ENCODE measurements at places on chromosomes 16 and 17.

- no peak for DNase-seq
Measured at GRCh38 chr16:27374221-27374803, 27.7 kb upstream of the IL21R start.

DNA sequence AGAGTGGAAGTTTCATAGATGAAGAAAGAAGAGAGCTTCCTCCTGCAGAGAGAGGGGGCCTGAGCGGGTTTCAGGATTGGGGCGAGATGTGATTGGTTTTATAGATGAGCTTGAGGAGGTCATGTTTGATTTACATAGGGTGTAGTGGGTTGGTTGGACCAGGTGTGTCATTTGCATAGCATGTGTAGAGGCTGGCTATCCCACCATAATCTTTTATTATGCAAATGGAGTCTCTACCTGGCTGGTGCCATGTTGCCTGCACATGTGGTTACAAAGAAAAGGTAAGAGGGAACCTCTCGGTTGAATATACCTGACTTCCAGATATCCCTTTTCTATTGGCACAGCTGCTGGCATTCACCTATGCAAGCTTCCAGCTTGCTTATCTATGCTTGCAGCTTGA lies 228.1 kb downstream of the BCAS3 start:
- DNase-seq: no peak

GRCh38 chr17:42072323-42073187 lies 22.2 kb upstream of the C17orf113 start:
- no peak for DNase-seq

DNA sequence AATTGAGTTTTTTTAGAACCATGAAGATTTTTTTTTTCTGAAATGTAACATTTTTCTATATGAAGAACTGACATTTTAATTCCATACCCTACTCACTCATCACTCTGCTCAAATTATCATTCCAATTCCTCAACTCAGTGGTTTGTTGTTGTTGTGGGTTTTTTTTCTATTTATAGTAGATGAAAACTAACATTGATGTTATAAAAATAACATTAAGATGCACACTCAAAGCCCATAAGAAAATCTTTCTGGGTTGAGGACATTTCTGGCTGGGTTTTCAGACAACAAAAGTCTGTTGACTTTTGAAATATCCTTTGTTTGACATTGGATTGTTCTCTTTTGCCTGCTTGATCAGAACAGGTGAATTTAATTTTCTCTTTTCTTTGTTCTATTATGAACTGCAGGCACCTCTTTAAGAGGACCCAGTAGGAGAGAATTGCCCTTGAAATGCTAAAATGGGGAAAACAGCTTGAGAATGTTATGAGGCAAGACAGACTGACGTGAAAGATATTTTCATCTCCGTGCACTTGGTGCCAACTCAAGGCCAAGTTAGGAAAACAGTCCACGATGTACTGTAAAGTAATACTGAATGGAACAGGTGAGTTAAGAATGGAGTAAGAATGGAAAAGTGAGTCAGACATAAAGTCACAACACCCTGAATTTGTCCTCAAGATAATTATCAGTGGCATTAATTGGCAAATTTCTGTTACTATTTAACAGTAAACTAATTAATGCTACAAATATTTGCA lies 16.1 kb upstream of the ABCA5 start:
- DNase-seq: no peak

- no peak for DNase-seq
Measured at GRCh38 chr16:14232106-14232864, 161.2 kb downstream of the MRTFB start.

DNA sequence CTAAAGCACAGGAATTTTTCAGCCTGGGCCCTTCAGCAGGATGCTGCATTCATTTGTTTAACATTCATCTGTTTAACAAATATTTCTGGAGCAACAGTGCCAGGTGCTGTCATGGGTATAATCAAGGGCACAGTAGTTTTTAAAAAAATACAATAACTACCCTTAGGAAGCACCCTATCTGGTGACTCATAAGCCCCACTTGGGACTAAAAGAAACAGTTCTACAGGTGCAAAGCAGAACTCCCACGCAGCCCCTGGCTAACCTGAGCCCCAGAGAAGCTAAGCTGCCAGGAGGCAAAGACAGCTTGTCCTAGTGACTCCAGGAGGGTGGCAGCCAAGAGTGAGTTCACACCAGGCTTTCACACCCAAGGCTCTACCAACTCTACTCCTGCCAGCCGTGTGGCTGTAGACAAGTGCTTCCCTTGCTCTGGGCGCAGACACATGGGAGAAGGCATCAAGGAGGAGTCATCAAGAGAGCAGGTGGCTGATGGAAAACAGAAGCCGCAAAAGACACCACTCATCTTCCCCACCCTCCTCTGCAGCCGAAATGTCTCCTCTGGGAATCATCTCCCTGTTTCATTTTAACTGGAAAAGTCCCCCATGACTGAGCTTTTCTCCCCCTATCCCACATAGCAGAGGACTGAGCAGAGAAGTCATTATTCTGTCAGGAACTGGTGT lies 14.4 kb downstream of the CUEDC1 start:
- DNase-seq: no peak

All from effector memory CD4-positive, alpha-beta T cell (primary cell).